Trophoblast cell (in vitro differentiated cells and primary cell): ENCODE measurements at places on chromosomes 12 and 14.

DNA sequence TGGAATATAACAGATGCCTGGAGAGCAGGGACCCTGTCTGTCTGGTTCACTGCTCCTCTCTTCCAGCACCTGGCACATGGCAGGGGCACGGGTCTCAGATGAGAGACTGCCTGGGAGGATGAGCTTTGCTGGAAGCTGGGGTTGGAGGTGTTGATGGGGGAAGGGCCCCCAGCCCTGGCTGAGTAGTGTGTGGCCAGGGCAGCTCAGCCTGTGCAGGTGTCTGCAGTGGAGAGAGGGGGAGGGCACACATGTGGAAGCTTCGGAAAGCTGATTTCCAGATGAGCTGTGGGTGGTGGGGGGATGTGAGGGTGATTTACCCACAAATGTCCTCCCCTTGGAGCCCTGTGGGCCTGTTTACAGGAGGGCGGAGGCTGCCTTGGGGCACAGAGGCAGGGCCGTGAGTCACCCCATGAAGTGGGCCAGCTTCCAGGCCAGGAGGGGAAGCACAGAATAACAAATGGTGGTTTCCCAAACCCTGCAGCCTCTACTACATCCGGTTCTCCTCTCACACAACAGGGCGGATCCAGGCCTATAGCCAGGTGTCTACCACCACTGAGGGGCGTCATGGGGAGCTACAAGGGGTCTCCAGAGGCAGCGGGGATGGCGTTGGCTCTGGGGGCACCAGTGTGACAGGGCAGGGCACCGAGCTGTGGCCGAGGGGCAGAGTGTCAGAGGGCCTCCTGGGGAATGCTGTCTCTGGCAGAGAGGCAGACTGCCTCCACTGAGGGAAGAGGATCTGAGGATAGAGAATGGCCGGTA is 11.0 kb downstream of the KRT7 start:
- DNase-seq: peak; percentile 81
- H3K4me1 ChIP-seq: peaks cover 38% of the 10 kb centered on the region
- peaks cover 71% of the 10 kb centered on the region for H3K36me3 ChIP-seq
- no peaks in the 10 kb centered on the region for H3K27me3 ChIP-seq

- no peak overlapping the region for H3K4me3 ChIP-seq
- H3K27me3 ChIP-seq: no peaks in the 10 kb centered on the region
- H3K4me1 ChIP-seq: no peaks in the 10 kb centered on the region
- DNase-seq: no peak
- H3K36me3 ChIP-seq: peaks cover 15% of the 10 kb centered on the region
- H3K27ac ChIP-seq: no peak overlapping the region
These were observed 19.8 kb downstream of the VASH1 start for GRCh38 chr14:76780875-76781647.

- H3K4me1 ChIP-seq: peaks cover 6% of the 10 kb centered on the region
- H3K4me3 ChIP-seq: peak overlapping the region; percentile 64
- peak; percentile 94 for DNase-seq
- no peaks in the 10 kb centered on the region for H3K27me3 ChIP-seq
- no peak overlapping the region for H3K27ac ChIP-seq
These were observed 2.8 kb downstream of the GLI1 start for GRCh38 chr12:57462251-57462911.

DNA sequence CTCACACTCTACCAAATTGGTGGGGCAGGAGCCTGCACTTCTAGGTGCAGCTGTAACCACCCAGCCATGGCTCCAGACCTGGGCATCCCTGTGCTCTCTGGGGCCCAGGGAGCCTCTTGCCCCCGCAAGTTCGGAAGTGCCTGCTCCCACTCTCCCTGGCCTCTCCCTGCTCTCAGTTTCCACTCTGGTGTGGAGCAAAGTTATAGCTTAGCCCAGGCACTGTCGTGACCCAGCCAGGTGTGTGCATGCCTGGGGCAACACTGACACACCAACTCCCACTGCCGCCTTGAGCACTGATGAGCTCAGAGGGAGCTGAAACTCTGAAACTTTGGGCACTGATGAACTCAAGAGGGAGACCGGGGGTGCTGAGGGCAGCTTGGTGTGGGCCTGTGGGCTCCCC is 8.7 kb upstream of the FBXO33 start:
- DNase-seq: no peak
- no peaks in the 10 kb centered on the region for H3K36me3 ChIP-seq
- H3K27me3 ChIP-seq: no peaks in the 10 kb centered on the region
- H3K4me1 ChIP-seq: no peaks in the 10 kb centered on the region
- H3K27ac ChIP-seq: no peak overlapping the region

DNA sequence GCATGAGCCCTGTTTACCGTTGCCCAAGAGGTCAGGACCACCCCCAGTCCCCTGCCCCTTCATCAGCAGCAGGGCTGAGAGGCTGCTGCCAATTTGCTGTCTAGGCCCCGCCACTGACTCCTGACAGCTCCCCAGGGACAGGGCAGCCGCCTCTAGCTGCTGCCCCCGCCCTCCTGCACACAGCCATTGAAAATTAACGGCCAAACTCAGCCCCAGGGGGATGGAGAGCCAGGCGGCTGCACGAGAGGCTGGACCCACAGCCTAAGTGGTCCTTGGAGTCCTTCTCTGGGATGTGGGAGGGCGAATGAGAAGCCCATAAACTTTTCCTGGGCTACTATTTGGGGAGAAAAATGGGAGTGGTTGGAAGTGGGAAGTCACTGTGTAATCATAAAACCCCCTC is 4.6 kb downstream of the FOXN4 start:
- H3K4me1 ChIP-seq: peaks cover 2% of the 10 kb centered on the region
- H3K4me3 ChIP-seq: no peak overlapping the region

DNA sequence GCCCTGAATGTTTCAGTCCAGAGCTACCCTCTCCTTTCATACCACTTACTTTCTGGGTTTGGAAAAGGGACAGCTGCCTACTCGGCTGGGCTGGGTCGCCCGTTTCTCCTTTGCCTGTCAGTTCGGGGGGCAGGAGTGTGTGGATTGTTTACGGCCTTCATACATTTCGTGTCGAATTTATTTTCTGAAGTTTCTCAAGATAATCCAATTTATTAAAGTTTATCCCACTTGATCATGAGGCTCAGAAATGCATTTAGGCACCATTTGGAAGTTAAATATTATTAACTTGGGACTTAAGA is 608 bp downstream of the ZNF410 start:
- peak overlapping the region; percentile 86 for H3K4me3 ChIP-seq
- H3K4me1 ChIP-seq: peaks cover 3% of the 10 kb centered on the region

GRCh38 chr14:50667996-50668825 is at the start of gene SAV1:
Gene SAV1, minus strand, starts transcription at chr14:50668306. Its CDS starts 339 bp downstream, at chr14:50667967.
- H3K4me1 ChIP-seq: peaks cover 3% of the 10 kb centered on the region
- H3K27me3 ChIP-seq: no peaks in the 10 kb centered on the region
- H3K36me3 ChIP-seq: peaks cover 1% of the 10 kb centered on the region
- peak; percentile 56 for DNase-seq

GRCh38 chr14:104689881-104690711 is 678 bp downstream of the INF2 start:
- DNase-seq: peak; percentile 67
- H3K27ac ChIP-seq: peak overlapping the region; percentile 70
- H3K4me3 ChIP-seq: peak overlapping the region; percentile 94
- H3K27me3 ChIP-seq: no peaks in the 10 kb centered on the region
- peaks cover 36% of the 10 kb centered on the region for H3K36me3 ChIP-seq
- peaks cover 58% of the 10 kb centered on the region for H3K4me1 ChIP-seq

GRCh38 chr12:51907083-51907855 is at the start of gene ACVRL1:
Gene ACVRL1, plus strand, starts transcription at chr12:51907504. Its CDS starts 4,971 bp downstream, at chr12:51912475.
- peak within 1 kb of the TSS; percentile 18 for H3K4me3 ChIP-seq
- no peak within 1 kb of the TSS for H3K27ac ChIP-seq
- no peaks in the 10 kb centered on the region for H3K36me3 ChIP-seq
- H3K27me3 ChIP-seq: peaks cover 12% of the 10 kb centered on the region

GRCh38 chr14:101112351-101113107 is 209.0 kb upstream of the RTL1 start:
- no peak overlapping the region for H3K4me3 ChIP-seq
- H3K4me1 ChIP-seq: no peaks in the 10 kb centered on the region
- H3K36me3 ChIP-seq: no peaks in the 10 kb centered on the region
- no peak for DNase-seq
- no peak overlapping the region for H3K27ac ChIP-seq
